ENCODE measurements at places on chromosomes 12 and 14. TPM values are rescaled to one million over a fixed set of nuclear protein-coding genes. Genes with fewer than 3 reads are reported as not detected.

ADAMTS20 gene
- not detected for total RNA-seq

JKAMP gene
- total RNA-seq = 75.0 TPM

FOXN4 gene
- 0.06 TPM for total RNA-seq

ABCC9 gene
- not detected for total RNA-seq

NRXN3 gene
- total RNA-seq = 0.75 TPM
